SW480 (cell line): ENCODE measurements at places on chromosomes 4 and X.

DNA sequence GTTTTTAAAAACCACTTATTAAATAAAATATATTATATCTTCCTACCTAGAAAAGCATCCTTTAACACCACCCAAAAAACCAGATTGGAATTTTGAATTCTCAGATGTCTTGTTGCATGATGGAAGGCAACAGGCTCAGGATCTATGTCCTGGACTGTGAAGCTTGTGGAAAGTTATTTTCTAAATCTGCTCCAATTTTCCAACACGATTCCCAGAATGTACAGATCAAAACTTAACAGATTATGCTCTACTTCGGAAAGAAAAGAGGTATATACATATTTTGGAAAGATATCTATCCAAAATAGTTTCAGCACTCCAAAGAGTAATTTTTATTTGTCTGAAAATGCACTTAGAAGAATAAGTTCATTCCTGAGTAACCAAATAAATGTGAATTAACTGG is 291.7 kb upstream of the EMCN start:
- no peak for DNase-seq

GRCh38 chr4:25799522-25799921 is 63.3 kb downstream of the SEL1L3 start:
- no peak for DNase-seq

DNA sequence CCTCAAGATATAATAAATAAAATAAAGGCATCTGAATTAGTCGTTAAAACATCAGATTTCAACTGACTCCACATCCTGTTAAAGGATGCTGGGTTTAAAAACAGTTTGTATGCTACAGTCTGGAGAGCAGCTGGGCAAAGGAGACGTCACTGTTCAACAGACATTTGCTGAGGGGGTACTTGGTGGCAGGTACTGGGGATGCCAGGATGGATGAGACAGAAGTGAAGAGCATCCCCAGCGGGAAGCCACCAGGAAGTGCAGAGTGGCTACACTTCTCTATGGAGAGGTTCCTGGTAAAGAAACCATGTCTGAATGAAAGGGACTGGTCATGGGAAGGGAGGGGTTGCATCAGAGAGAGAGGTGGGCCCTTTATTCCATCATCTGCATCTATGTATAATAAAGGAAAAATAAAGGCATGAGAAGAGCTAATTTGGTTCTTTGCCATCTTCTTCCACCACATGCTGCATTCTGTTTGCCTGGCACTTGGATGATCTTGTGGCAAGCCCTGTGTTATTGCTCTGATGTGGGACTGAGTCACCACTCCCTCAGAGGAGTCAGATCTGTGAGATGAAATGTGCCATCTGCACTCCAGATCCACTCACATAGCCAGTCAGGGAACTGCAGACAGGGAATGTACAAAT is 145.0 kb downstream of the SOWAHB start:
- DNase-seq: peak; percentile 64

DNA sequence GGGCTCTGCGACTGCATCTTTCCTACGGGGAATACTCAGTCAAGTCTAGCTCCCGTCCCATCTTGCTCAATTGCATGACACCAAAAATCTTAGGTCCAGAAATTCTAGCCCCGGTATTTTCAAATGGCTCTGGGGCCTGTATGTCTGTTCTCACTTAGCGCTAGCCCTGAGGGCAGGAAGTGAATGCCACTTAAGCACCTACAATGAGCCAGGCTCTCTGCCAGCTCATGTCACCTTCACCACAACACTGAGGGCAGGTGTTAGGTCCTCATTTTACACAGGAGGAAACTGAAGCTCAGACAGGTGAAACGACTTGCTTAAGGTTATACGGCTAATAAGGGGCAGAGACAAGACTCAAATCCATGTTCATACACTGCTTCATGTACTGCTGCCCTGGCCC is 282.8 kb downstream of the PPP1R2C start:
- DNase-seq: no peak

DNA sequence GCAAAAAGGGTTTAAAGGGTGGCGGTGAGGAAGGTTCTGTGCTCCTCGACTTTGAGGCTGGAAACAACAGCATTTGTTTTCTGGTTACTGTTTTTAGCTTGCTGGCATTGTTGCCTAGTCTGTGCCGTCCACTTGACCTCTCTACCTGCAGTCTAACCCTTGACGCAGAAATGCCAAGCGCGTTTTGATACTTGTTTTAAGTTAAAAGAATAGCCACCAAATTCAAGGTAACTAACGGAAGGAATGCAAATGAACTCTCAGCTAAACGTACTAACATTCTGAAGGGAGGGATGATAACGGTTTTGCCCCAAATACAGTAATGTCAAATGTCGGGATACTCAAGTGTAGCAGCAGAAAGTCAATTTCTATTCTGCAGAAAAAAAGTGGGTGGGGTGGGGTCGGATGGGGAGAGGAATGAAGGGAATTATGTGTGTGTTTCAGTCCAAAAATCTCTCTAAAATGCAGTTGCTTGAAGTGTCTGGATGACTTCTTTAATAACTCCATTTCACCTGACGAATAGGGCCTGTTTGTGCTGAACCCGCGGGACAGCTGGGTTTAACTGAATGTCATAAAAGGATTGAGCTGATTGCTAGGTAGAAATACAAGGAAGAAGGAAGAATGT is 3.4 kb upstream of the NKX6-1 start:
- DNase-seq: no peak

DNA sequence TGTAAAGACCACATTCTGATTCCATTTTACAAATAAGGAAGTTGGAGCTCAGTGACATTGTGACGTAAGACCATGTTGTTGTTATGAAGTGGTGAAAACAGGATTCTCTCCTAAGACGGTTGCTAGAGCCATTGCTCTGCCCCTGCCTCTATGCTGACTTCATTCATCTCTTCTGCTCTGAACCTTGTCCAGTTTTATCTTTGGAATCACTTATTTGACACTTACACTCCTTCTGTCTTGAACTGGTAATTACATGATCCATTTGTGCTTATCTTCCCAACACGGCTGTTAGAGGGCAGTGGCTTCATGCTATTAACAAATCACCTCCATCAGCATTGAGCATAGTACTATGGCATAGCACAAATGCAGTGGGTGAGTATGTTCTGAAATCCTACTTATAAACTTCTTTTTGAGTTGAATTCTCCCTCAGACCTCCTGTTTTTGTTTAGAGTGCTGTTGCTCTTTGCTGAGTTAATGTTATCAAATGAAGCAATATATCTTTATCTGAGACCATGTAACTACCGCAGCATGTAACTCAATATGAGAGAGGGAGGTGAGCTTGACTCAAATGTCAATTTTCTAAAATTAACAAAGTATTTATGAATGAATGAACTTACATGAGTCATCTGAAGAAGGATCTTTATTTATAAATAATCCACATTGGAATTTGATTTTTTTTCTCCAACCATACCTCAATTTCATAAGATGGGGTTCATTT is 177.8 kb downstream of the RASL11B start:
- no peak for DNase-seq
